ENCODE measurements at places on chromosomes 12 and 14. TPM values are rescaled to one million over a fixed set of nuclear protein-coding genes. Genes with fewer than 3 reads are reported as not detected.
A peak's percentile ranks its signal among the peaks of the same experiment; 100 is the strongest.

The OTOGL gene
- 0.32 TPM for total RNA-seq

The CYP46A1 gene
- total RNA-seq, result not detected

The RFX4 gene
- total RNA-seq, result not detected

The NGB gene
- not detected for total RNA-seq

GRCh38 chr14:89504602-89505313, 87.7 kb upstream of the FOXN3 start:
- peak; percentile 60 for DNase-seq

DNA sequence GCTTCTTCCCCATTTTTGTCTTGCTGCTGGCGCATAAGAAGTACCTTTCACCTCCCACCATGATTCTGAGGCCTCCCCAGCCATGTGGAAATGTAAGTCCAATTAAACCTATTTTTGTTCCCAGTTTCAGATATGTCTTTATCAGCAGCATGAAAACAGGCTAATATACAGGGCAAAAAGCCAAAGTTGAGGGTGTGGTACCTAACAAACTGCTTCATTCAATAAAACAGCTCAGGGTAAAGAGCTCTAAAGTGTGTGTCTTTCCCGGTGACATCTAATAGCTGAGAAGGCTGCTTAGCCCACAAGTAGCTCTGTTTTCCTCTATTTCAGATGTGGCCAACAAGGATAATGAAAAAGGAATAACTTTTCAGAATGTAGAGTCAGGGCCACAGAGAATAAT, 76.7 kb upstream of the SLC8A3 start:
- DNase-seq, result no peak

- no peak for DNase-seq
Observed at GRCh38 chr12:120085920-120086645, 30.5 kb downstream of the RAB35 start.

GRCh38 chr14:69268223-69268622, 8.3 kb downstream of the GALNT16 start:
- DNase-seq, result peak; percentile 23

DNA sequence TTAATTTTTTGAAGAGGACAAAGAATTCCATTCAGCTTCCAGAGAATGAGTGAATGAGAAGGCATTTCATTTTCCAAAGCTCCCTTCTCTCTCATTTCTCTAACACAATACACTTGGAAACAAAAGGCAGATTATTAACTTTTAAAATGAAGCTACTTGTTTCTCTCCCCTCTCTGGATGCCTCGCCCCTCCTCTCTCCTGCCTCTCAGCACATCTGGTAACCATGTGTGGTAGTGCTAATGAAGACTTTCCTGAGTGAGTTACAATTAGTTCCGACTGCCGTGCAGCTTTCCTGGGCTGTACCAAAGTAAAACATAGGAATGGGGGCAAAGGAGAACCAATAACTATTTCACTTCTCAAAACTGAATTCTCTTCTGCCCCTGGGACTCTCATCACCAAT, 84.7 kb upstream of the SOX5 start:
- DNase-seq, result no peak

DNA sequence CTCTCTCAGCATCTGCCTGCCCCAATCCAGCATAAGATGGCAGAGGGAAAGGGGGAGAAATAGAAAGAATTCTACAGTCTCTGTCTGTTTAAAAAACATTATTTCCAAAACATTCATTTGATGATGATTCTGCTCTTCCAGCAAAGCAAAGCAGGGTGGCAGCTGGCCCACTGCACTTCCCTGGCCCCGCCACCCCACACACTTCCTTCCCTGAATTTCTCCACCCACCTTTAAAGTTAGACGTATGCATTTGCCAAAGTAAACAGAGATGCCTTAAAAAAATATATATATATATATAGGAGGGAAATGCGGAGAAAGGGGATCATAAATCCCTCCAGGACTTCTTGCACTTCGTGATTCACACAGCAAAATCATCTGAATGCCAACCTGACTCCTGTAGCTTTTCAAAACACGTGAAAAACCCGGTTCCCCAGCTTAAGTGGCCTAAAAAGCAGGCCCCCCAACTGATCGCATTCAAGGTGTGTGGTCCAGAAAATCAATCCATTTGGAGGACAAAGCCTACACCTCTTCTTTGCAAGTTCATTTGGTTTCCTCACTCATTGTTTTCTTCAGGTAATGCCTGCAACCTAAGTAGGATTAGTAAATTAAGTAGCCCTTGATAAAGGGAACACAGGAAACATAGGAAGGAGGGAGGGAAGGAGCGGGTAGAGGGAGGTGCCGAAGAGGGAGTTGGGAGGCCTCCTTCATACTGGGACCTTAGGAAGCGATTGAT, 68.8 kb downstream of the LLPH start:
- DNase-seq, result peak; percentile 1

DNA sequence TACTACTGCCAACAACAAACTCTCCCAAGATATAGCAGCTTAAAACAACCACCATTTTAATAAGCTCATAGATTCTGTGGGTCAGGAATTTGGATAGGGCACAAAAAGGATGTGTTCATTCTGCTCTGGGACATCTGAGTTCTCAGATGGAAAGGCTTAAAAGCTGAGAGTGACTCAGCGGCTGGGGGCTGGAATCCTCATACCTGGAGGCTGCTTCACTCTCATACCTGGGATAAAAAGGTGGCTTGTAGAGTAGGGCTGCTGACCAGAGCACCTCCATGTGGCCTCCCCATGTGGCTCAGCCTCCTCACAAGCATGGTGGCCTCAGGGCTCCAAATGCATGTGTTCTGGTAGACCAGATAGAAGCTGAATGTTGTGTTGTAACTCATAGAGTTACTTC, 20.2 kb upstream of the PELI2 start:
- DNase-seq, result no peak

DNA sequence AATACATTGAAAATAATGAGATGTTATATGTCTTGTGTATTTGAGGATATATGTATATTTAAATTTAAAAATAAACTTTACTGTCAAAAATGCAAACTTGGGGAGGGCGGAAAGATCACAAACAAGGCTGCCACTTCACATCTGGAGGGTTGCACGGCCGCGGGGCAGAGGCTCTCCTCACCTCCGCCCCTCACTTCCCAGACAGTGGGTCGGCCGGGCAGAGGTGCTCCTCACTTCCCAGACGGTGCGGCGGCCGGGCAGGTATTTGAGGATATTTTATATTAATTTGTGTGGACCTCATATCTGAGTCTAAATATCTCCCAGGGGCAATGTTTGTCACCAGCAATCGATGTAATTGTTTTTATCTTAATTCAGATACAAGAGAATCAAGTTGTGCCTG, 3.7 kb upstream of the CLEC6A start:
- DNase-seq, result no peak

DNA sequence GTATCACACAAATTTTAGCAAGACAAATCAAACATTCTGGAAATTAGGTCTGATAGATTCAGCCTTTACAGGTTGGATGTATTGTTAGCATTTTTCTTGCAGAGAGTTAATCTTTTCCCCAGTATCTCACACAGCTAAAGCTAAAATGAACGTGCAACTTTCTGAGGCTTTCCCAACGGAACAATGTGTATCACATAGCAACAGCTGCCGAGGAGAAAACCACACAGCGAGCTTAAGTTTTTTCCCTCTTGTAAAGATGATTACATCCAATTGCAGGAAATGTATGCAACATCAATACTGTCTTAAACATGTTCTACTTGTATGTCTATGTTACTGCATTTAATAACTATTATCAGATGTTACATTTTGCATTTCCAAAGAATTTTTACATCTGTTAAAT, 182.2 kb downstream of the CCDC59 start:
- no peak for DNase-seq

DNA sequence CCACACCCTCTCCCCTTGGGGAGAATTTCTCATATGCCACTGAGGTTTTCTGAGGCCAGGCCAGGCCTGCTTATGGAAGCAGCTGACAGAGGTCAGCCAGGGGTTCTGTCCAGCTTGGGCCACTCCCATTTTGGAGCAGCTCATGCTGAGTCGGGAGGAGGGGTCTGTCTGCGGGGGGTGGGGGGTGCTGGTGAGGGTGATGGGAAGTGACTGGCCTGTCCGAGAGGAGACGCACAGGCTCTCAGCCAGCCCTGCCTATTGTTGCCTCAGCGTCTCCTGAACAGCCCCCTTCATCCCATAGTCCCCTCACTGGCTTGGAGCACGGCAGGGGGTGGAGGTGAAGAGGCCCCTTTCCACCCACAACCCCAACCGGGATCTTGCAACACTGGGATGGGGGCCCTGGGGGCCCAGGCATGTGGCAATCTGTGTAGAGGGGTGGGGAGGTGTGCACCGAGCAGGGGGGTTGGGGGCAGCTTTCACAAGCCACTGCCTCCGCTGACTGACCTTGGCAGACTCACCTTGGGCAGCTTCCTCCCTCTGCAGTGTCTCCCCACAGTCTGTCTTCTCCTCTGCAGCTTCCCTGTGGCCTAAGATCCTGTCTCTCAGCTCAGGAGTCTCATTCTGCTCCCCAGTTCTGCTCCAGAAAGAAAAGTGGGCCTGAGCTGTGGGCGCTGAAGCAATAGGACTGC, 5.5 kb downstream of the CEBPE start:
- no peak for DNase-seq

GRCh38 chr12:92596383-92596782, 106.4 kb upstream of the PLEKHG7 start:
- DNase-seq, result peak; percentile 8

DNA sequence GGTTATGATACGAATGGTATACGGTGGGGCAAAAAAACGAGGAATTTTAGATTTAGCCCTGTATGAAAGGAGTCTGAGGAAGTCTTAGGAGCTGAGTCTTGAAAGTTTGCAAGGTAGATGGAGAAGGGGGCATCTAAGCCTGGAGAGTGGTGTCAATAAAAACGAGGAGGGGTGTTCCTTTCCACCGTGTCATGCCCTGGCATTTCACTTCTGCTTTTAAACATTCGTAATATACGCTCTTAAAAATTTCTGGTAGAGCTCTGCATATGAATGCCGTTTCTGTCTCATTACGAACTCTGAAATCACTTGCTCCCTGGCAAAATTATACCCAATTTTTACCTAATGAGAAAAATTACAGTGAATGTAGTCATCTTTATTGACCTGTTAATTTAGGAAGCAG, 170.2 kb downstream of the ERC1 start:
- no peak for DNase-seq

DNA sequence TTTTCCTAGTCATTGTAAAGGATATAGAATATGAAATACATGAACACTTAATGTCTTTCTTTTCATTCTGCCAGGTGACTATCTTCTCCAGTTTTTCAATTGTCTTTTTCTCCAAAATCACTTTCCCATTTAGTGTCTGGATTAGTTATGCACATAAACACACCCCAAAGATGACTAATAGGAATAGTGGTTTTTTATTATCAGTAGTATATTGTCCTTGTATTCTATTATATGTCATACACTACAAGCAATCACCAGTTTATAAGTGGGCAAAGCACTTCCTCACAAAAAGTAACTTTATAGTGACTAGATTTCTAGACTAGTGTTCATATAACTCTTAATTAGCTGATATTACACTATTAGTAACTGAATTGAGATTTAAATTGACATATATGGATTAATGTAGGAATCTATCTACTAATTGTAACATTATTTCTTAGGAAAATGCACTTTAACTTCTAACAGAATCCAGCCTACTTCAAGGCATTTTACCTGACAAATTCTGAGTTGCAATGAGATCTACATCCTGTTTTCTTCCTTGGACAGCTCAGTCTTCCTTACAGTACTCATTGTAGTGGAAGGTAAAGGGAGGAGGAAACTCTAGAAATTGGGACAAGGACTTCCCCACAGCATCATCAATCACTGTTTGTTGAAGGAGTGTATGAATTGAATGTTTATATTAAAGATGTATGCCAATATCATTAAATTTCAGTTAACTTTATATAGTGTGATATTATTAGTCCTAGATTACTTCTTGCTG, 186.1 kb upstream of the GARIN2 start:
- no peak for DNase-seq

GRCh38 chr12:46148327-46149078, 120.3 kb downstream of the SLC38A1 start:
- no peak for DNase-seq

GRCh38 chr12:69331519-69331908, 16.7 kb upstream of the LYZ start:
- DNase-seq, result no peak

- no peak for DNase-seq
Observed at GRCh38 chr12:873954-874353, 75.5 kb downstream of the RAD52 start.

DNA sequence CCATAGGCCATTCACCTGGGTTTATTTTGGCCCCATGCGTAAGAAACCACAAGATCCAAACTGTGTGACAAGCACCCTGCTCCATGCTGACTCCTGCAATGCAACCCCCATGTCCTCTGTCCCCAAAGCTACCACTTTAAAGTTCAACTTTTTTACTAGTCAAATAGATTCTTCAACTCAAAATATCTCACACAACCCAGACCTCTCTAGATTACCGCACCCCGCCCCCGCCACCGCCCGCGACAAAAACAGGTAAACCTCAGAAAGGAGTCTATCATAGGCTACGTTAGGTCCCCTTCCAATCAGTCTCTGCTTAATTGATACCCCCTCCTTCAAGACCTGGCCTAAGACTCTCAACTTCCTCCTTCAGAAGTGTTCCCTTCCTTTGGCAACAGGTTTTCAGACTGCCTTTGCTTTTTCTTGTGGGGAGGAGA, 2.2 kb downstream of the ZFP36L1 start:
- no peak for DNase-seq

DNA sequence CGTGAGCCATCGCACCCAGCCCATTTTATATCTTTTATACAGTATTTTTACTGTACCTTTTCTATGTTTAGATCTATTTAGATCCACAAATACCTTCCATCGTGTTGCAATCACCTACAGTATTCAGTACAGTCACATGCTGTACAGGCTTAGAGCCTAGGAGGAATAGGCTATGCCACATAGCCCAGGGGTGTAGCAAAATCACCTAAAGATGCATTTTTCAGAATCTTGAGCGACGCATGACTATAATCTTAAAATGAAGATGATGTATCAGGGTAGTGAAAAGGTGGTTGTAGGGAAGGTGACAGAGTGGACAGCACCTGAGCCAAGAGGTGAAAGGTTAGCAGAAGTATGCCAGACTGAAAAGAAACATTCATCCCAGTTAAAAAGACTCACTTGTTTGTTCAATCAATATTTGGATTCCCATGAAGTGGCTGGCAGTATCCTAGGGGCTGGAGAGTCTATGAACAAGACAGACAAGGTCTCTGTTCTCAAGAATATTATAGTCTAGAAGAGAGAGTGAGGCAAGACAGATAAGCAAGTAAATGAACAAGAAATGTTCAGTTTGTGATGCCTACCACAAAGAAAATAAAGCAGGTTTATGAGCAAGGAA, 3.6 kb downstream of the SPRING1 start:
- no peak for DNase-seq

All from MG63 (cell line).